ENCODE measurements at places on chromosomes 13 and 19.

DNA sequence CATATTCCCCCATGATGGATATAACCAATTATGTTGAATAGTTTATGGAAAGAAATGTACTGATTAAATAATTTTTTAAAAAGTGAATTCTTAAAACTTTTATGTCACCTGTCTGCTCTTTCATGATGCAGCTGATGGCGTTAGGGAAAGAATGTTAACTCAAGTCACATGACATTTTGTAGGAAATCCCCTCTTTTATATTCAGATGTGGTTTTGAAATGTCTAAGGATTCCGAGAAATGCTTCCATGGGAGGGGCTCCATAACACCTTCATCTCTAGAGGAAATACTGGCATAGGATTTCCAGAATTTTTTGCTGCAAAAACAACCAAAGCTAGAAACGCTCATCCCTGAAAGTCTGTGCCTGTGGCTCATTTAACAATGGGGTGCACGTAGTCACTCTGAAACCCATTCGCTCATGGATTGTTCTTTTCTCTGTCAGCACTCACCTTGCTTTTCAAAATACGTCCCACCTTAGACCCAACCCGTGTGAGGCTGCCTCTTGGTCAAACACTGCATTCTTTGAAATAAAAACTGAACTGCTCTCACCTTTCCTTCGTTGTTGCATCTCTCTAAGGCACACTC, 288.9 kb downstream of the SHISA2 start:
- peak; percentile 57 for DNase-seq

DNA sequence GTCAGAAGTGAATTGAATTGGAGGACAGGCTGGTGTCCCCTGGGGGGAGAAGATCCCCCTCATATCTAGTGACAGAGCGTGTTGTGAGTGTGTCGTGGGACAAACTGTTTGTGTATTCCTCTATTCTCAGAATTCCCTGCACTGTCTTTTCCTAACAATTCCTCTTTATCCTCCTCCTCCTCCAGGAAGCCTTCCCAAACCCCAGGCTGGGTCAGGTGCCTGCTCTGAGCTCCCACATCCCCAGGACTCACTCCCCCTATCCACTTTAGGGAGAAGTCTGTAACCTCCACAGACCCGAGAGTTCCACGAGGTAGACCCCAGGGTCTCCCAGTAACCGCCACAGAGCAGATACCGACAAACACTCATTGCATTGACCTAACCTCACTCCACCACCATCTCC, 15.1 kb upstream of the BICRA start:
- no peak for DNase-seq

GRCh38 chr19:29770648-29771047, 41.1 kb upstream of the CCNE1 start:
- DNase-seq, result no peak

- peak; percentile 62 for DNase-seq
Measured at GRCh38 chr19:52648336-52649016, 10.3 kb upstream of the ZNF83 start.

DNA sequence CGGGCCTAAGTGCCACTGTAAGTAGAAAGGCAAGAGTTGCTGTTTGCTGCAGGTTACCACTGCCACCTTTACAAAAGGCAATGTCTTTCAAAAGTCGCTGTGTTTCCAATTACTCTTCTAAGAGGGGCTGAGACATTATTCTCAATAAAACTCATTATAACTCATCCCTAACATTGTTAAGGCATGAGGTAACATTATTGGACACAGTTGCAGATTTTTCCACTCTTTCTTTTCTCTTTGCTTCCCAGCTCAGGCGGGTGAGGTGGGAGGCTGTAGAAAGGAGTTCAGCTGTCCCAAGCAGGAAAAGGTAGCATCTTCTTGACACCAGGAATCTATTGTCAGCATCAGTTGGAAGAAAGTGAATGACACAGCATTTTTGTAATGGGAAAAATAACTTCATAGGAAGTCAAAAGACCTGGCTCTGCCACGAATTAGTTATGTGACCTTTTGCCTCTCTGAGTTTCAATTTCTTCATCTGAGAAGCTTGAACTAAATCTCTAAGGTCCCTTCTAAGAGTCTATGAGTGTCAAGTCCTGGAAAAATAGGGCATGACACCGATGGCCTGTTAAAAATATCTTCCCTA, 2.1 kb upstream of the UBL3 start:
- no peak for DNase-seq

GRCh38 chr13:67147342-67148133, 82.6 kb downstream of the PCDH9 start:
- peak; percentile 65 for DNase-seq

- DNase-seq, result no peak
Measured at GRCh38 chr13:33479105-33479504, 193.6 kb upstream of the STARD13 start.

DNA sequence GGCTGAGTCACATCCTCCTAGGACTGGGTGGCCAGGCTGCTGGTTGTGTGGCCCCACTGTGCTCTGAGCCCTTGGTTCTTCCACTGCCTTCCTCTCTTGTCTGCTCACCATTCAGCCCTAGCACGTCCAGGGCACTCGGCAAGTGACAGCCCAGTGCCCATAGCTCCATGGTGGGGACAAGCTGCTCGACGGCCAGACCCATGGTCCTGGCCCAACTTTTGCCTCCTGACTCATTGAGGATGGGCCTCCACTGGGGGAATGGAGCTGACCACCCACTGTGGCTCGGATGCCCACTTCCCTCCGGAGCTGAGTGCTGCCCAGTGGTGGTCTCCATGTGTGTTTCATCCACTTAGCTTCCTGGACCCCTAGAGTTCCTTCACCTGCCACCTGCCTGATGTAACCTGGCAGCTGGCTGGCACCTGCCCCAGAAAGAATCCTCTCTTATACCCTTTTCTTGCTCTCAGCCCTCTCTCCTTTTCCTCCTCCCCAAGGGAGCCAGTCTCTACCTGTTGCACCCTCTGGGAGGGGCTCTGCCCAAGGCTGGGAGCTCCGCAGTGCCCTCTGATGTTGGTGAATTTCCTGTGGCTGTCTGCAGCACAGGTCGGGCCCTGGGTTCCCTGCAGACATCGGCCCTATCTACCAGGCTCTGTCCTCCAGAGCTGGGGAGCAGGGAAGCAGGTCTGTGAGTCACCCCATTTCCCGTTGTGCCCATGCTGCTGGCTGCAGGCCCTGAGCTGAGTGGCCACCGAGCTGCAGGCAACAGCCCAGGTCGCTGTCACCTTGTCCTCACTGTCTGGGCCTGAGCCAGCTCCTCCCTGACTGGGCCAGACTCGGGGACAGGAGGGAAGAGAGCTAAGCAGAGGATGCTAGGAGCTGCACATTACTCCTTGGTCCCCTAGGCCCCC, 7.4 kb downstream of the CHST8 start:
- DNase-seq, result no peak

GRCh38 chr19:4754248-4754647, 30.6 kb upstream of the DPP9 start:
- no peak for DNase-seq

DNA sequence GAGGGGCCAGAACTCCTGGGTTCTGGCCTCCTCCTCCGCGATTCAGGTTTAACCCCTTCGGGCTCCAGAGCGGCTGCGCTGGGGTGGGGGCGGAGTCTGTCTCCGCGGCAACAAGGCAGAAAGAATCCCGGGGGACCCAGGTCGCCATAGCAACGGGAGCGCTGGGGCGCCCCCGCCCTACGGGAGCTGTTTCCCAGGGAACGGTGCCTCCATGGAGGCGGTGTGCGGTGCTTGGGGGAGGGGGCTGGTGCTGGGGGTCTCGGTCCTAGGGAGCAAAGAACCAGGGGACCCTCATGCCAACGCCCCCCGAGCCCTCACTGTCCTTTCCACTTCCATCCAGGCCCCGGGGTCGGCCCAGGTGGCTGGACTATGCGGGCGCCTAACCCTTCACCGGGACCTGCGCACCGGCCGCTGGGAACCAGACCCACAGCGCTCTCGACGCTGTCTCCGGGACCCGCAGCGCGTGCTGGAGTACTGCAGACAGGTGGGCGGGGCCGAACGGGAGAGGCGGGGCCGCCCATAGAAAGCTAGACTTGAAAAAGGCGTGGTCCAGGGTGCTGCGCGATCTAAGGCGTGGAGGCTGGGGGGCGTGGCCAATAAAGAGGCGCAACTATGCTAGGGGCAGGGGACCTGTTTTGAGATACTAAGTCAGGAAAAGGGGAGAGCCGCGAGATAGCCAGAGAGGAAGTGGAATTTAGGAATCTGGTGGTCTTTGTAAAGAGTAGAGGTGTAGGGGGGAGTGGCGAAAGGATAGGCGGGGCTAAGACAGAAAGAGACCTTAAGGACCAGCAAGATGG, 1.2 kb downstream of the APLP1 start:
- peak; percentile 69 for DNase-seq

- no peak for DNase-seq
Measured at GRCh38 chr19:23402388-23402787, 7.1 kb upstream of the ZNF91 start.

GRCh38 chr13:44386913-44387556, 13.4 kb downstream of the SERP2 start:
- no peak for DNase-seq

DNA sequence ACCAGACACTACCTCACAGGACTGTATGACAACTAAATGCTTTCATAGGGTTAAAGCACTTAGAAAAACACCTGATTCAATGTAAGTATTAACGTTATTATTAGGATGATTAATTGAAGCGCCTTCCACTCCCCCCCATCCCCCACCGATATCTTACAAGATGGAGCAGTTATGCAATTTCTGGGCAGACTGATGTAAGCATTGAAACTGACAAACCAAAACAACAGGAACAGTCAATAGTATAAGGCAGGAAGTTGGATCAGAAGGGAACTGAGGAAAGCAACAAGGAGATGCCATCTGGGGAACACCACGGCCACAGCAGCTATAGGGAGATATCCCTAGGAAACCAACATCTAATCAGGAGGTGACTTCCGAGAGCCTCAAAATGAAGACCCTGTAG, 3.8 kb downstream of the LCP1 start:
- DNase-seq, result no peak

- no peak for DNase-seq
Measured at GRCh38 chr13:95387733-95388207, 86.5 kb upstream of the ABCC4 start.

DNA sequence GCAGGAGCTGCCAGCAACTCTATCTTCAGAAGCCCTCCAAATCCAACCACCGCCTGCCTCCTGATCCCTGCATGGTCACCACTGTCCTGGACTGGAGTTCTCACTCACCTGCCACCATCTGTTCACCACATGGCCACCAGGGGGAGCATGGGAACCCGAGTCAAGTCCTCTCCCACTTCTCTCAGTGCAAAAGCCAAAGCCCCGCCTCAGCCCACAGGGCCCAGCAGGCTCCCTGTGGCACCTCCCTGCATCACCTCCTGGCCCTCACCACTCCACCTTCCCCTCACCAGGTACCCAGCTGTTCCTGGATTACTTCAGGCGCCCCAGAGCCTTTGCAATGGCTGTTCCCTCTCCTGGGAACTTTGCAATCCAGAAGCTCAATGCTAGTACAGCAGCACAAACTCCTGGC, 5.3 kb downstream of the DHPS start:
- peak; percentile 84 for DNase-seq

GRCh38 chr13:106172176-106172905, 363.1 kb downstream of the EFNB2 start:
- no peak for DNase-seq

GRCh38 chr19:56969156-56969555, 128.6 kb upstream of the PEG3 start:
- no peak for DNase-seq

DNA sequence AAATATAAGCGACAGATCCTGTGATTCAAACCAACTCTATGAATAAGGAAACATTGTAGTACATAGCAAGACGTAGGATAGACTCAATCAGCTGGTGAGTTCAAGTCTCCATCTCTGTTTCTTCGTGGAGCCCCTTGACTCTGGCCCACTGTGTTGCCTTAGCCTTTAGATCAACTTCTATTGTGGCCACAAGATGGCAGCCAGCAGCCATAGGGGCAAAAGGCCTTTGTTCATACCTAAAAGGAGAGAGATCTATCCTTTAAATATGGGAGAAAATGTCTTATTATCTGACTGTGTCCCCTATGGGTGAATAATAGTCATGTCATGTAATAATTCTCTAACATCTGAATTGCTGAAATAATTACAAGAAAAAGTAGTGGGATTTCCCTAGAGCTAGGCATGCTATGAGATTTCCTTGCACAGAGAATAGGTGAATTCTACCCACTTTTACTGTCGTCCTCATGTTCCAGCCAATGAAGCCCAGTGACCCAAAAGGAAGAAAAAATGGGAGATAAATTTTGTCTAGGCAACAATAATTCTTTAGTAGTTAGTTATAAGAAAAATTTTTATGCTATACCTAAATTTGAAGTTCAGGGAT, 129.4 kb downstream of the PCDH20 start:
- peak; percentile 66 for DNase-seq

GRCh38 chr19:8185343-8186068, 23.7 kb upstream of the CERS4 start:
- DNase-seq, result no peak

DNA sequence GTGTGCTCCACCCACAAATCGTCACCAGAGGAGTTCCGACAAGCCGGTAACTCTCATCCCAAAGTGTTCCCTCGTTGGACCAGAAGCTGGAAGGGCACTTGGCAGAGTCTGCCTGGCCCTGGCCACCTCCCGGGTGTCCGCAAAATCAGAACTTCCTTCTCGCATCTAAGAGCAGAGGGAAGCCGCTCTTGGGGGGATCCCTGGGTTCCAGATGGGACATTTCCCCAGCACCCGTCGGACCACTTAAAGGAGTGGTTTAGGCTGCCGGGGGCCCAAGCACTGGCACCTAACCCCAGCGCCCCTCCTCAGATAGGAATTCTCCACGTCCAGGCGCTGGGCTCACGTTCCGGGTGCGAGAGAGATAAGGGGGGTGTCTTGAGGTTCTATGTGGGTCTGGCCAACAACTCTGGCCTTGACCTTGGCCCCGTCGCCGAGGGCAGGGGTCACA, 857 bp upstream of the MAP2K7 start:
- no peak for DNase-seq

GRCh38 chr13:109119896-109120295, 490.5 kb downstream of the MYO16 start:
- no peak for DNase-seq

GRCh38 chr13:92804346-92804745, 422.3 kb upstream of the GPC6 start:
- DNase-seq, result peak; percentile 54

DNA sequence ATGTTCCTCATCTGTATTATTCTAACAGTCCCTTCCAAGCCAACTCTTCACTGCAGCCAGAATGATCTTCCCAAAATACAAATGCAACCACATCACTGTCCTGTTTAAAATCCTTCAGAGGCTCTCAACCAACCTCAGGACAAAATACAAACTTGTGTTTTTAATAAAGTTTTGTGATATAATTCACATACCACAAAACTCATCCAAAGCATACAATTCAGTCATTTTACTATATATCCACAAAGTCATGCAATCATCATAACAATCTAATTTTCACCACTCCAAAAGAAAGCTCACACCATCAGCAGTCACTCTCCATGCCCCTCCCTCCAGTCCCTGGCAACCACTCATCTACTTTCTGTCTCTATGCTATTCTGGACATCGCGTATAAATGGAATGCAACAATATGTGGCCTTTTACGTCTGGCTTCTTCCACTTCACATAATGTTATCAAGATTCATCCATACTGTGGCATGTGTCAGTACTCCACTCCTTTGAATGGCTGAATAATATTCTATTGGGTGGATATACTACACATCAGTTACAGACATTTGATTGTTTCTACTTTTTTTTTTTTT, 81.7 kb upstream of the DOCK9 start:
- no peak for DNase-seq

GRCh38 chr13:37914781-37915391, 45.3 kb upstream of the TRPC4 start:
- DNase-seq, result peak; percentile 30

GRCh38 chr19:38731654-38732301, 12.5 kb downstream of the CAPN12 start:
- DNase-seq, result no peak
